ENCODE measurements at places on chromosomes 12 and 14.

DNA sequence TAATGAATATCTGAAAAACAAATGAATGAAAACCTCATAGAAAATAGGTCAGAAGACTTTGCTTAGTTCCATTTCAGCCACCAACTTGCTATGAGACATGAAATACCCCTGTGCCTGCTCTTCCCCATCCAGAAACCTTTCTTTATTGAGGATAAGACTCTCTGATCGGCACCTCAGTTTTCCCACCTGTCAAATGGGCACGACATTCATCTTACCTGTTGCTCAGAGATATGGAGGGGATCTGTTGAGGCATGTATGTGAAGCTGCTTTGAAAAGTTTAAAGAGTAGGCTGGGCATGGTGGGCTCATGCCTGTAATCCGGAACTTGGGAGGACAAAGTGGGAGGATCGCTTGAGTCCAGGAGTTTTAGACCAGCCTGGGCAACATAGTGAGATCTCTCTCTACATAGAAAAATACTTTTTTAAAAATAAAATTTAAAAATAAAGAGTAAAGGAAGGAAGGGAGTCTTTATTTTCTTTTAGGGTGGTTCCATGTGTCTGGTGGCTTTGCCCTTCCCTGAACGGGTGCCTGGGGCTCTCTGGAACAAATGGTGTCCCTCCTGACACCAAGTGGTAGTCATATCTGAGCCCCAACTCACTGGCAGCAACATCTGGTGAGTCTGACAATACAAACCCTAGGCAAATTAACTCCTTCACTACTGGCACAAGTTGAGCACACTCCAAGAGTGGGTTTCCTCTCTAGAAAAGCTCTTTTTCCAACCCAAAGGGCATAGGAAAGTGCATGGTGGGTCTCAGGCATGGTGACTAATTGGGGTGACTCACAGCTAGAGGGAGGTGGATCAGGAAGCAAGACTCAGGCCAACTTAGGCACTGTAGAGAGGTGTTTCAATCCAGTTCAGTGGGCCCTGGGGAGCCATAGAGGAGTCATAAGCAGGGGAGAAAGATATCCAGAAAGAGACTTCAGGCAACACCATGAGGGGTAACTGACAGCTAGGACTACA lies 42.1 kb downstream of the MAP1LC3B2 start:
- DNase-seq: no peak

- no peak for DNase-seq
Observed at GRCh38 chr14:77099425-77100167, 1.5 kb downstream of the CIPC start.

DNA sequence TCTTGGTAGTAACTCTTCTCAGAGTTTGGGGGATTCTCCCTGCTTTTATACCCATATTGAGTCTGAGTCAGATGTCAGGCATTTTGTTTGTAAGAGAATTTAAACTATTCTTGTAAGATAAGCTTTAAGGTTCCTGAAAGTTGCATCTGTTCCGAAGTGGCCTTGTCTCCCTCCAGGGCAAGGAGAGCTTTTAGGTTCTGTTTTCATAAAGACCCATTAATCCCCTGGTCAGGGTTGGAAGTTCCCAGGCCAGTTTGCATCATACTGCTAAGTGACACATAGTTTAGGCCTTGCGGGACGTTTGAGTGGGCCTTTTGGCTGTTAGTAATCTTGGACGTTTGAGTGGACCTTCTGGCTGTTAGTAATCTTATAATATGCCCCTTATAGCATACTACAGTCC lies 396.7 kb downstream of the NPAS3 start:
- no peak for DNase-seq

DNA sequence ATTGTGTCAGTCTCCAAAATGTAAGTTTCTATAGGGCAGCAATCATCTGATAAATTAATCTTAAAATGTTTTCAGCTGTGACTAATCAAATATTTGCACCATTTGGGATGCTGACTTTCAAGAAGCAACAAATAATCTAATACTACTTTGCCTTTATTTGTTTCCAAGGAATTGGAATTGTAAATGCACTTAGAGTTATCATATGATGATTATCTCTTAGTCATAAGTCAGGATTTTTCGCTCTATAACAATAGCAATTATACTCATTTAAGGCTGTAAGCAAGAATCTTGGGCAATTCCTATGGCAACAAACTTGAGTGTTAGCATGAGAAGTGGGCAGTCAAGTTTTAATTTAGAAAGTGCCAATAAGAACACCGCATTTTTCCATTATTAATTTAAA lies 13.0 kb upstream of the BAZ1A start:
- DNase-seq: no peak

GRCh38 chr12:68327896-68328295 lies 4.3 kb downstream of the MDM1 start:
- DNase-seq: no peak

DNA sequence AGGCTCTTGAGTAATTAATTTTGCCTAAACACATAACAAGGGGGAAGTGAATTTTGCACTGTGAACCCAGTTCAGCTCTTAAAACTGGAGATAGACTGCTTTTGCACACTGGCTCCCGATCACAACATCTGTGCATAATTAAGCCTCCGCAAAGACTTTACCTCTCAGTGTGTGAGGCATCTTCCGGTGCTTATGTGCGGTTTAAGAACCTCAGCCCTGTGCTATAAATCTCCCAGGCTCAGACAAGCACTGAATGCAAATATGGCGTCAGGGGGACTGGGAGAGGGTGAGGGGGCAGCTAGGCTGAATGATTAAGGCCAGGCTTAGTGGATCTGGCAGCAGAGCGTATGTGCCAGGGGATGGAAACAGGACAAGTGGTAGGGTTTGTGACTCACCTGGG lies 103.3 kb downstream of the ADCK1 start:
- DNase-seq: no peak

DNA sequence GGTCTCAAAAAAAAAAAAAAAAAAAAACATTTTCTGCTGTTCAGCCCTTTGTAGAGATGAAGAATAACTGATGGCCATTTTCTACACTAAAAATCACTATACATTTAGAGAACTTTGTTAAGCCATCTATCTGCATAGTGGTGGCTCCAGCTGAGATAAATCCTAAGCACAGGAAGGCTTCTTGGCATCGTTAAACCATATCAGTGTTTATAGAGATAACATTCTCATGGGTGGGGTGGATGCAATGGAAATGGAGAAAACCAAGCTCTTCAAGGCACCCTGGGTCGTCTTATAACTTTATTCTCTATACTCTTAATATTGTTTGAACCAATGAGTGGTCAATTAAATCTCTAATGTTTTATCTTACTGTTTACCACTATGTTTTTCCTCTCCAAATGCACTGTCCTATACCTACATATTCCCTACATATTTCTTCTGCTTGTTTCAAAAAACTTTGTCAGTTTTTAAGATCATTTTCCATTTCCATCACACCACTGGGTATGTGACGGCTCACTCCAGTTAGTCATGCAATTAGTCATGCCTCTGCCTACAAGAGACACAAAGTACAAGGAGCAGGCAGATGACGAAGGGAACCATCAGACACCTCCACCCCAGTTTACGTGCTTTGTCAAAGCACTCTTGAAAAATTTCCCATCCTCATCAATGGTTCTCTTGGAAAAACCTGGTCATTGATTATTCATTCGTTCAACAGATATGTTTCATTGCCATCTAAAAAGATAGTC lies 119.3 kb upstream of the OVCH1 start:
- no peak for DNase-seq

DNA sequence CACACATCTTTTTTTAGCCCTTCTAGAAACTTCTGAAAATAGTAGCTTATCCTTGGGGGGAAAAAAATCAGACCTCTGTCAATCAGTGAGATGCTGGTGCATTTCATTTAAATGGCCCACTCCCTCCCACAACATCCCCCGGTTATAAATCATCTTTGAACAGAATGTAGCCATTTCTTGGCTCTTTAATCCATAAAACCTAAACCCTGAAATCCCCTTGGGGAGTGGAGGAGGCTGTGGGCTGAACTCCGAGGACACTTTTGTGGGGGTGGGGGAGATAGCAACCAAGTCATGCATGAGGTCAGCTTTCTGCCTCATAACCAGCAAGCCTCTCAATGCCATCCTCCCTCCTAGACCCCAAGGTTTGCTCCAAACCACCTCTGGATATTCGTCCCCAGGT lies 21.0 kb downstream of the HRK start:
- no peak for DNase-seq

DNA sequence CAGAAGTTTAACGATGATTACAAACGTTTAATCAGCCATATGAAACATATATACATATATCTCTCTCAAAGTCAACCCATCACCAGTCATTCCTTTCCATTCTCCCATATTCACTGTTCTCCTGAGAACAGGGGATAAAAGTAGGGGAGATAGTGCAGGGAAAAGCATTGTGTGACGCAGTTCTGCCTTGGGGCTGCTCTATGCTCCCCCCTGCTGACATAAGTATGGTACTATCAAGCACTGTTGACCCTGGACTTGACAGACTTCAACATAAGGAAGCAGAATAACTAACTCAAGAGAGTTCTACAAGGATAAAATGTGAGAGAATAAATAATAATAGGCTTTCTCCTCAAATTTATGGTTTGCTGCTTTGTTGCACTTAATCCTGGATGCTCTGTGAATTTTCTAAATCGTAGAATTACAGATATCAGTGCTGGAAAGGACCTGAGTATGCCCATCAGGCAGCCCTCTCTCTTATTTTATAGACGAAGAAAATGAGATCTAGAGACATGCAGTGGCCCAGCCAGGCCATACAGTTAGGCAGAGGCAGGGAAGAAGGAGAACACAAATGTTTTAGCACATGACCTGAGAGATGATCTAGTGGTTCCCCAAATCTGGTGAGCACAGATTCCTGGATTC lies 87.2 kb downstream of the SCN8A start:
- DNase-seq: no peak

- no peak for DNase-seq
Observed at GRCh38 chr12:22653791-22654190, 28.8 kb downstream of the ETNK1 start.

GRCh38 chr12:2854669-2855453 lies 2.0 kb downstream of the TEX52 start:
- no peak for DNase-seq

DNA sequence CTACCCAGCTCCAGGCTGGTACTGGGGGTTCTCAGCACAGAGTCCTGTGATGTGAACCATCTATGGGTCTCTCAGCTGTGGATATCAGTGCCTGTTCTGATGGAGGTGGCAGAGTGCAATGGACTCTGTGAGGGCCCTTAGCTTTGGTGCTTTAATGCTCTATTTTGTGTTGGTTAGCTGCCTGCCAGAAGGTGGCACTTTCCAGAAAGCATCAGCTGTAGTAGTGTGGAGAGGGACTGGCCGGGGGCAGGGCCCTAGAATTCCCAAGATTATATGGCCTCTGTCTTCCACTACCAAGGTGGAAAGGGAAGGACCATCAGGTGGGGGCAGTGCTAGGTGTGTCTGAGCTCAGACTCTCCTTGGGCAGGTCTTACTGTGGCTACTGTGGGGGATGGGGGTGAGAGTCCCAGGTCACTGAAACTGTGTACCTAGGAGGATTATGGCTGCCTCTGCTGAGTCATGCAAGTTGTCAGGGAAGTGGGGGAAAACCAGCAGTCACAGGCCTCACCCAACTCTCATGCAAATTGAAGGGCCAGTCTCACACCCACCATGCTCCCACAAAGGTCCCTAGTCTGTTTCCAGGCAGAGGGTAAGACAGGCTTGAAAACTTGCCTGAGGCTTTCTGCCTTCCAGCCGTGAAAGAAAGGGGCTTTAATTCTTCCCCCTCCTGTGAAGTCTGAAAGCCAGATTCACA lies 878.1 kb downstream of the C12orf50 start:
- DNase-seq: no peak

- no peak for DNase-seq
Observed at GRCh38 chr12:88577537-88577936, 2.7 kb downstream of the KITLG start.

Measured in posterior cingulate gyrus (tissue), 11 donors.